ENCODE measurements at places on chromosomes 5 and 9. TPM values are rescaled to one million over a fixed set of nuclear protein-coding genes. Genes with fewer than 3 reads are reported as not detected.

Gene TYRP1
- total RNA-seq = 2.5 TPM

Gene CYLC2
- total RNA-seq = not detected

Gene BTNL9
- not detected for total RNA-seq

DNA sequence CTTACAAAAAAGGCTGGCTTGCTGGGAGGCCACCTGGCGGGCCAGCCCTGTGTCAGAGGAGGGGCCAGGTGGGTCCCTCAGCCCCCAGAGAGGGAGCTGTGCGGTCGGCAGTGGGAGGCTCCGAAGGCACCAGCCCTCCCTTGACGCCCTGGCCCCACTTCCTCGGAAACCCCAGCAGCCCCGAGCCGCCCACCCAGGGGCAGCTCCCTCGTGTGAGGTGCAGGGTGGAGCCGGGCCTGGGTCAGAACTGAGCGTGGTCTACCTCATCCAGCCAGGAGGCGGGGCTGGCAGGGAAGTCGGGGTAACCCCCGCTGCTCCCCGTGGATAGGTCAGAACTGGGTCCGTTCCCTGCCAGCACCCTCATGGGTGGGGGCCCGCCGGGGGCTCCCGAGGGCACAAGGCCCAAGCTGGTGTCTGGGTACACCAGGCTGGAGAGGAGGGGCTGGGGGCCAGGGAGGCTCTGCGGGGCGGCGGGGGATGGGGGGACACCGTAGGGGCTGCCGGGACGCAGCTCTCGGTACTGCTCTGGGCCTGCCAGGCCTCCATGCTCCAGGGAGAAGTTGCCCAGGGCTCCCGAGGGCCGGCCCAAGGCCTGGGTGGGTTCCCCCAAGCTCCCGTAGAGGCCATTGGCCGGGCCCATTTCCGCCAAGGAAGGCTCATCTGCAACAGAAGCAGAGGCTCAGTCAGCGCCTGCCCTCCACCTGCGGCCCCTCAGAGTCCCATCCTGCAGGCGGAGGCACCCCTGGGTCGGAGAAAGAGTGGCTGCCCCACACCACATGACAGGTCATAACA lies 7.6 kb downstream of the LHX3 start:
- H3K27me3 ChIP-seq = peaks cover 87% of the 10 kb centered on the region
- H3K27ac ChIP-seq = no peak overlapping the region
- H3K4me1 ChIP-seq = no peaks in the 10 kb centered on the region
- H3K4me3 ChIP-seq = no peak overlapping the region
- no peaks in the 10 kb centered on the region for H3K36me3 ChIP-seq
